ENCODE measurements at places on chromosomes 6 and 20.

DNA sequence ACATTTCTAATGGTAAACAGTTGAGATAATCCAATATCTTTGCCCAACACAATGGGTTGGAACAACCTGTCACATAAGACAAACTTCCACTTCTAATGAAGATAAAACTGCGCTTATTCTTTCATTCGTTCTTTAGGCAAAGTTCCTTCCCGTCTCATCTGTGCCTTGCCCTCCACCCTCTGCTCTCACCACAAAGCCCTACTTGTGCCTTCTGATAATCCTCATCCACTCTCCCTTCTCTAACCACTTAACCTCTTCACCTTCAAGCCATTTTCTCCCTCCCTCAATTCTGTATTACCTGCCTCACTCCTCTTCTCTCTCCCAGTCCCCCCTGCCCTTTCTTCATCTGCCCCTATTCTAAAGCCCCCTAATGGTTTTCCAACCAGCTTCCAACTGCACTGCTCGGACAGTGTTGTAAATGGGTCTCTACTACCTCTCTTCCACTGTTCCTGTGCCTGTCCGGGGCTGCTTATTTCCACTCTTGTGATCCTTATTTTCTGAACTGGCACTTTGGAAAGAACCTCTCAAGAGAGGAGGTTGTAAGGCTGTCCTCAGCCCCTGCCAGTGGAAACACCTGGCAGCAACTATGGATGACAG is 62.9 kb upstream of the MYB start:
- no peak for DNase-seq

DNA sequence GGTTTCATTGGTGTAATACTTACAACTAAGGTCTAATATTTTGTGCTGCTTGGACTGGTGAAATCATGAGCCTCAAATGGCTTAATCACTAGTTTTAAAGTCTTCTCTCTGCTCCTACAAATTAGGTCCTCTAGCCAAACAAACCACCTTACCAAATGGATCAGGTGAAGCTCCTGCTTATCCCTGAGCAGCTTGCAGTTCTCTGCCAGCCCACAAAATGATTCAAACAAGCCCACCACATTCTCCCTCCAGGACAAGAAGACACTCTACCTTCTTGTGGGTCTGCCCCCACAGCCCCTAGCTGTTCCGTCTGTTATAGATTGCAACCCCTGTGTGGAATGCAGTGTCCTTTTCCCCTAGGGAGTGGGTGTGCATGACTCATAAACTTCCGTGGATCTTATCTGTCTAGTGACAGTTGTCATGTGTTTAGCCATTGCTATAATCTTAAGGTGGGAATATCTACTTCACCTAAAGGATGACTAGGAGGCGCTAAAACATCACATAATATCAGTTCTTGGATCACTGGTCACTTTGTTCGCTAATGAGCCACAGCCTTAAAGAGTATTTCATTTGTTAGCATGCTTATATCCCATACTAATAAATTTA is 940.5 kb upstream of the MANEA start:
- DNase-seq: no peak

DNA sequence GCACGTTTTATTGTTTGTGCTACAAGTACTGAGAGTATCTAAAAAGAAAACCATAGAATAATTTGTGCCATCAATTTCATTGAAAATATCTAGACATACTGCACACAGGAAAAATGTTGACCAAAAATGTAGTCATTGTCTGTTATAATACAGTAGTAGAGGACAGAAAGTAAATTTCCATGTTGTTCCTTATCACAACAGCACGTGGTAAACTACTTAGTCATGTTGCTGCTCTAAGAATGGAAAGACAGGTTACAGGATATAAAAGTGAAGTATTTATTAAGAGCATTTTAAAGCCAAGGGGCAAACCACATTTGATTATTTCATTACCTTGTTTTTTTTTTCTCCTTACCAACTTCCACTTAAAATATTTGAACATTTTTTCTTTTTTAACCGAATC is 89.0 kb upstream of the CEP85L start:
- no peak for DNase-seq

GRCh38 chr20:62428002-62428372 is 648 bp upstream of the RBBP8NL start:
- no peak for DNase-seq

GRCh38 chr6:165581678-165582077 is 81.4 kb downstream of the PDE10A start:
- DNase-seq: no peak

DNA sequence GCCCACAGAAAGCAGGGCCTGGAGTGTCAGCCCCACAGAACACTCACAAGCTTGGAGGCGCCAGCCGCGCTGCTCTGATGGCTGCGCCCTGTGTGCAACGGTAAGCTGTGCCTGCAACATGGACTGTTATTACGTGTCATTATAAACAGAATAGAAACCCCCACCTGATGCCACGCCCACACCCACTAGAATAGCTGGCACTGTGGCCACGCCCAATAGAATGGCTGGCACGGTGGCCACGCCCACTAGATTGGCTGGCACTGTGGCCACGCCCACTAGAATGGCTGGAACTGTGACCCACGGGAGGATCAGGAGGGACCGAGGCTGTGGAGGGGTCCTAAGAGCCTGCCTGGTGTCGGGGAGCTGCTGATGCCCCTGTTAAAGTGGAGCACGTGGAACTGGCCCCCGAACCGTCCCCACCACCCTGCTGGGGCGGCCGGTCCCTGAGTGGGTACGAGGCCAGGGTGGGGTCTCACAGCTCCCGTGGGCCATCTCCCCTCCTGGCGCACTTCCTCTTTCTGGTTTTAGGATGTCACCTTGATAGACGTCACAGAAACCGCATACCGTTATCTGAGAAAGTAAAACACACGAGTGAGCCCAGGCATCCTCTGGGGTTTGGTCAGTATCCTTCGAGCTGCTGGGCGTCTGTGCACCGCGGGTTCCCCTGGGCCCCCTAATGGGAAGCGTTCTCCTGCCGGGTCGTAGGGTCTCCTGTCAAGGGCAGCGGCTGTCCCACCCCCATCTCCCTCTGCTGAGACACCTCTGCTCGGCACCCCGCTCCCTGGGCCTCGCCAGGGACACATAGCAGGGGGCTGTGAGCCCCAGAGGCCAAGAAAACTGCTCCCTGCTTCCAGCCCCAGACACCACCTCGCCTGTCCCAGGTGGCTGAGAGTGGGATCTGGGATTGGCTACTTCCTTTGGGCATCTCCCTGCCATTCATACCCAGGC is 25.4 kb downstream of the SLC17A9 start:
- DNase-seq: no peak

GRCh38 chr6:35686873-35687555 is 1.7 kb downstream of the FKBP5 start:
- no peak for DNase-seq

GRCh38 chr20:56776345-56776744 is 147.2 kb downstream of the TFAP2C start:
- no peak for DNase-seq

GRCh38 chr6:13710552-13711323 is 897 bp downstream of the RANBP9 start:
- DNase-seq: peak; percentile 67

DNA sequence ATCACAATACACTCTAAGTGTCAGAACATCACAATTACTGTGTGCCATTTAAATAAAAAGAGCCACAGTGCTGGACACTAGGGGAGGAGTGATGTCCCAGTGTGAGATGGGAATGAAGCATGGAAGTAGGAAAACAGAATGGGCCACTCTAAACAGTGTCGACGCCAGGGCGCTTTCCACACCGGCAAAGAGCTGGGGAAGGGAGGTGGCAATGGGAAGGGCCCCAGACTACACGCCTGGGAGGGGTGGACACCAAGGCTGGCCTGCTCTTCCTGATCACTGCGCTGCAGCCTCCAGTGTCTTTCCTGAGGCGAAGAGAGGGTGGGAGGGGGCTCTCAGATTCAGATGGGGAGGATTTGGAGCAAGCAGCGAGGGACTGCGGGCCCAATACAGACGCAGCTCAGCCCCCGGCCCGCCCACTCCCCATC is 75.9 kb downstream of the ERMARD start:
- no peak for DNase-seq

GRCh38 chr20:51712501-51713212 is 55.5 kb downstream of the ATP9A start:
- DNase-seq: no peak

- DNase-seq: peak; percentile 72
Observed at GRCh38 chr20:47725248-47725973, 59.9 kb downstream of the SULF2 start.

- no peak for DNase-seq
Observed at GRCh38 chr20:46712056-46712636, 2.7 kb downstream of the SLC2A10 start.

- DNase-seq: no peak
Observed at GRCh38 chr20:37298190-37298939, 8.9 kb downstream of the MANBAL start.

- no peak for DNase-seq
Observed at GRCh38 chr6:45895569-45895968, 120.1 kb downstream of the CLIC5 start.

DNA sequence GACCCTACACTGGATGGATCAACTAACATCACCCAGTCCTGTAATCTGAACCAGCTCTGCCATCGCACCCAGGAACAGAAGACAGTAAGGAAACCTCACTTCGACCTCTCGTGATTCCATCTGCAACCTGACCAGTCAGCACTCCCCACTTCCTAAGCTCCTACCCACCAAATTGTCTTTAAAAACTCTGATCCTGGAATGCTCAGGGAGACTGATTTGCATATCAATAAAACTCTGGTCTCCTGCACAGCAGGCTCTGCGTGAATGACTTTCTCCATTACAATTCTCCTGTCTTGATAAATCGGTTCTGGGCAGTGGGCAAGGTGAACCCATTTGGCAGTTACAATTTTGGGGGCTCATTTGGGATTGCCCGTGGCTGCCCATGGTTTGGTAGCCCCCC is 18.3 kb upstream of the AGPAT4 start:
- no peak for DNase-seq

DNA sequence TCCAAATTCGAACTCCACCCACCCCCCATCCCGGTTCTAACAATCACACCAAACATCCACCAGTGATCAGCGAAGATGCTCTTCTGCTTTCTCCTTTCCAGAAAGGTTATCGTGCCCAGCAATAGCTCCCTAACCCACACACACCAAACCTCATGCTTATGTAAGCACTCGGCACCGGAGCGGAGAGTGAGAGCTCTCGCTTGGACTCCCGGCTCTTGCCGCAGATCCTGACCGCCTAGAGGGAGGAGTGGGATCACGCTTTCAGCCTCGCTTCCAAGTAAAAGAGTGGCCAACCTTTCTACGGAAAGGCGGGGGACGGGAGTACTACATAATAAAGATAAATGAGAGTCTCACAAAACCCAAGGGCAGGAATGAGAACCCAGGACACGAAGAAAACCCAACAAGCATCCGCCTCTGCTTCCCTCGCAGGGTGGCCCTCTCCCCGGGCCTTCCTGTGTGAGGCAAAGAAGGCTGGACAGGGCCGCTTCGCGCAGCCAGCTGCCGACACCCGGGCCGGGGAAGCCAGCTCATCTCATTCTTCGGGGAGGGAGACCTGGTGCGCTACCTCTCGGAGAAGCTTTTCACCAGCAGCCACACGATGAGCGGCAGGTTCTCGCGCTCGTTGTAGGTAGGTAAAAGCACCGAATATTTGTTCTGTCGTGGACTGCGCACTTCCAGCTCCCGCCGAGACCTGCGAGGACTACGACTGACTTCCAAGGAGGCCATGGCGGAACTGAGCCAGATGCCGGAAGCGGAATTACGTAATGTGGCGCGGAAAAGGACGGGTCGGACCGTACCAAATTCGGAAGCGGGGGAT is at the start of gene DPM1:
TSS of gene DPM1 (minus strand) at position 735 of the 817 bp plus-strand sequence. CDS start at position 726, 9 bp downstream.
- DNase-seq: peak; percentile 87

DNA sequence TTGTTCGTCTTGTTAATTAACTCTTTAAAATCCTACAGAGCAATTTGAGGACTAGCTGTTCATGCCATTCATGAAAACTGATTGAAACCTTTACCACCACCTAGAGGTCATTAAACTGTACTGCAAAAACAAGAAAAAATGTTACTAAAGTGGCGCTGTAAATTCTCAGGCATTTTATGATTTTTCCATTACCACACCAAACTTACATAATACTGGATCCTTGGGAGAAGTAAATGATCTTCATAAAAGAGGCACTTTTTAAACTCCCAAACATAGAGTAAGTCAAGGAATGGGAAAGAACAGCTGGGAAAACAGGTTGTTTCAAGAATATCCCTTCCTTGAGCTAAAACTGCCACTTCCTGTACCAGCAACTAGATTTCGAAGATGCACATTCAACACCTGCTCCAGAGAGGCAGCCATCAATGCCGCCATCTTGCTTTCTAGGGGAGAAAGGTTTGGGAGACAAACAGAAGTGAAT is 54.3 kb downstream of the MYLIP start:
- DNase-seq: no peak

- no peak for DNase-seq
Observed at GRCh38 chr6:133254552-133255228, 13.5 kb downstream of the EYA4 start.

- no peak for DNase-seq
Observed at GRCh38 chr6:39903656-39904055, 30.6 kb downstream of the MOCS1 start.

DNA sequence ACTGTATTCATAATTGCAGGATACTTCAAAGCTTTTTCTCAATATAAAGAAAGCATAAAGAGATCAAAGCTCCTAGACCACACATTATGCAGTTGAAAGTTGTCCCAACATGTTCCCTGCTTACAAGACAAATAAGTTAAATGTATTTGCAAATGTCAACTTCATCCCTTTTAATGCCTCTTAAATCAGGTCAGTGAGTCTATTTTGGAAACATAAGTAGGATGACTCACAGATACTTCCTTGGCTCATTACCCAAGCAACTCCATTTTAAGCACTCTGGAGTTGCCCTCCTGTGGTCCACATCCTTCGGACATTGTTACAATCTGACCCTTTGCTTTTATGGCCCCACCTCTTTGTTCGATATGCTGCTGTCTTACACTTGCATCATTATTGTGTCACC is 162.0 kb downstream of the FAXC start:
- DNase-seq: no peak

- no peak for DNase-seq
Observed at GRCh38 chr6:96213784-96214183, 198.0 kb downstream of the FUT9 start.

- DNase-seq: no peak
Observed at GRCh38 chr6:38739532-38739931, 24.4 kb downstream of the DNAH8 start.

DNA sequence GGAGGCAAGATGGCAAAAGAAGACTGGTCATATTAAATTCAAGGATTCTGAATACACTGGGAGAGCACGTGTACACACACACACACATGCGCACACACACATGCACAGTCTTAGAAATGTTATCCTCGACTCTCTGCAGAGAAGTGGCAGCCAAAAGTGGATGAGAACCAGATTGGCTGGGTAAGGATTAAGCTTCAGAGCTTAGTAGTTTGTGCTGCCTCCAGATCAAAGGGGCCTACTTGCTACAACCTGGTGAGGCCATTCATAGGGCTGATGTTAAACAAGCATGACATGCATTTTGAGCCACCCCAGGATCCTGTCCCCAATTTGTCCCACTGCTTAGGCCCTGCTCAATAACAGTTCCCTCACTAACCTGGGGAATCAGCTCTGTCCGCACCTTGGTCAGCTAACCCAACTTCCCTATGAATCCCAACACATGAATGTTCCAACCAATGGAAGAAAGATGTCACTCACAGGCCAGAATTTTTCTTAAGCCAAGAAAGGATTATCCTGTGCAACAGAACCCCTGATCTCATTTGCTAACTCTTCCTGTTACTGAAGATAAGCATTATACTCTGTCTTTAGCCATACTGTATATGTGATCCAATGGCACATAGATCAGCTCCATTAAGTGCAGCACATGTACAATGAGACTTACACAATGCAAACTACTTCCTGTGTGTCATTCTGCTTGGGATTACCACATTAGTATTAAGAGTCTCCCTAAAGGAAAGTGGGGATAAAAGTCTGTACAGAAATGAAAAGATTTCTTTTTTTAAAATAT is 31.0 kb downstream of the TOMM6 start:
- no peak for DNase-seq
